Activated CD8-positive, alpha-beta memory T cell treated with anti-CD3 and anti-CD28 coated beads for 4 hours (primary cell): ENCODE measurements at places on chromosomes 3 and 15.

- DNase-seq, result no peak
These were observed 26.1 kb upstream of the ERICH6 start for GRCh38 chr3:150729682-150730360.

- no peak for DNase-seq
These were observed 59.6 kb upstream of the ZBTB38 start for GRCh38 chr3:141308588-141309218.

DNA sequence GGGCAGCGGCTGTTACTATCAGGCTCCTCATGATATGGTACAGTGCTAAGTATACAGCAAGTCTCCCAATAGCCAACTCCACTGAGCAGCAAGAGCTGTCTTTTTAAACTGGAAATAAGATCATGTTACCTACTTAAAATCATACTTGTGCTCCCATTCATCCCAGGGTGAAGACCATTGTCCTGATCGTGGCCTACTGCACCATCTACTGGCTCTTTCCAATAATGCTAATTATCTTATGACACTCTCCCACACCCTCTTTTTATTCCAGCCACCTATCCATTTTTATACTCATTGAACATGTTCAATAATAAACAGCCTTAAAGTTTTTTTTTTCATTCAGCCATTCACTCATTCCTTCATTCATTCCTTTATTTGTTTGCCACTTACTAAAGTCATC is 117.7 kb downstream of the GBE1 start:
- DNase-seq, result no peak

DNA sequence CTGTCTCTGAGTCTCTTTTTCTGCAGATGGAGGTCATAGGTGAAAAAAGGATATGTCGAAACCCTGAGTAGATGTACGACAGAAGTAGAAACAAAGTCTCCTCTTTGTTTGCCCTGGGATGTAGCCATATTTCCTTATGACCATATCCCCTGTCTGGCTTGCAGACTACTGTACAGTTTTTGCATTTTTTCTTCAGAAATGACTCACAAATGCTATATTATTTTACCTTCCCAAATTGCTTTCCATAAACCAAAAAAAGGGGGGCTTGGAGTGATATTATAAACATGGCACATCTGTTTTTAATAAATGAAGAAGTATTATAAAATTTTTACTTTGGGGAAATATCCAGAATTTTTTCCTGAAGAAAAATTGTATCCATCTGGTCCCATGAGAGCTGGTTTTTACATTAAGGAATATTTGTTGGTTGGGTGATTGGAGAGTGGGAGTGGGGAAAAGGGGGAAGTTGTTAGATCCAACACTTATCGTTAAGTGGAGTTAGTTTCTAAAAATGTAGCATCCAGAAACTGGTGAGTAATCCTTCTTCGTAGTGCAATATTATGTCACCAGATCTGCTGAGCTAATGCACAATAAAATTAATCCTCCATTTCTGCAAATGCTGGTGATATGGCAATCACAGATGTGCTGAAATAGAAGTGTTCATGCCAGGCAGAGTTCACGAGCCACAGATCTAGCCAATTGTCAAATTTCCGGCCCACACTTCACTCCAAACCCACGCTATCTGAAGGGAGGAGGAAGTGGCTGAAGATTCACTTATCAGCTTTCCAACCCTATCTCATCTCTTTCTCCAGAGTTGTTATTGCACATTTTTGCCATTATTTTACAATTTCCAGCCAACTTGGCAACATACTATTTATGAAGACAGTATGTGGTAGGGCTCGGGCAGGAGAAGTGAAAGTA is 313.6 kb upstream of the ATP11B start:
- no peak for DNase-seq

GRCh38 chr3:106552351-106553043 is 683.7 kb upstream of the CBLB start:
- no peak for DNase-seq

GRCh38 chr15:57427367-57427821 is 51.1 kb downstream of the CGNL1 start:
- DNase-seq, result no peak

- DNase-seq, result no peak
These were observed 40.6 kb downstream of the ADAMTSL3 start for GRCh38 chr15:83694536-83694935.

DNA sequence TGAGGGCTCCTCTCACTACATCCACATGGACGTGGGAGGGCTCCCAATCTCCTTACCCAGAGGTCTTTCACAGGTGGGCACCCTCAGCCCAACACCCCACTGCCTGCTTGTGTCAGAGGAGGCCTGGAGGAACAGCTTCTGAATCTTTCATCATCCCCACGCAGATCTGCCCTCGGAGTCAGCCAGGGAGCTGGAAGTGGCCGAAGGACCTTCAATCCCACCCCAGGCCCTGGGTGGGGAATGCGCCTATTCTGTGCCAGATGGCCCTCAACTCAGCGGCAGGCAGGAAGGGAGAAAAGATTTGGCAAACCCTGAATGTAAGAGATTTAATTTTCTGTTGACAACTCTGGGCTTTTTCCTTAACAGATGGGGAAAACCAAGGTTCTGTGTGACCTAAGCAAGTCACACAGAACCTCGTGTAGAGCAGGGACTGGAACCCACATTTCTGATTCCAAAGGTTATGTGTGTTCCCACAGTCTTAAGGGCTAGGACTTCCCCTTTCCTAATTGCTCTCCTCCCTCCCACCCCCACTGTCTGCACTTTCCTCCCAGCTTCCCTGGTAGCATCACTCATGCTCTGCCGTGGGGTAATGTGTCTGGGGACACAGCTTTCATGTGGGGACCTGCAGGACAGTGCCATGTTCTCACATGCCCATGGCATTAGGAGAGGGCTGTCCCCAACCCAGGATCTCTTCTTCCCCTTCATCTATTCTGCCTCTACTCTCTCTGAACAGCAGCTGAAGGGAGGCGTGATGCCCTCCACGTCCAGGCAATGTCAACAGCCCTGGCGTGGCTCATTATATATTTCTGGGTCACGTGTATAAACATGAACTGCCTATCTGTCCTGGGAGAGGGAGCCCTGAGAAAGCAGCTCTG is 98.1 kb downstream of the SEMA5B start:
- no peak for DNase-seq

GRCh38 chr3:32431481-32431880 is 39.8 kb downstream of the CMTM7 start:
- DNase-seq, result no peak

- DNase-seq, result no peak
These were observed 51.4 kb downstream of the NFKBIZ start for GRCh38 chr3:101900736-101901135.

- DNase-seq, result no peak
These were observed 246.4 kb downstream of the ALCAM start for GRCh38 chr3:105613120-105613519.

DNA sequence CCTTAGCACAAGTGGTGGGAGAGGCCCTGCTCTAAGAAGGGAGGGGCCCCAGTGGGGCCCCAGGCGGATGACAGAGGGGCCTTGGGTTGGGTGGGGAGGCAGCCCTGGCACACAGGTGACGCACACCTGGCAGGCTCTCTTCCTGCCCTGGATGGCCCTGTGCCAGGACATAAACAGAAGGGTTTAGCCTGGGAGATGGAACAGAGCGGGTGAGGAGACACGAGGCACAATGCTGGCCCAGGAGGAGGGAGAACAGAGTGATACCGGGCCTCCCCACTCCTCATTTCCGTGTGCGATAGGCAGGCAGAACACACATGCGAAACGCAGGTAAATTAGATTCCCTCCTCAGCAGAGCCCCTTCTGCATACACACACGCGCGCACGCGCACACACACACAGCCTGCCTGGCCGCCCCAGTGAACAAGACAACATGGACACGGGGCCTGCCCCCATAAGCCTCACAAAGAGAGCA is 39.8 kb downstream of the IDH2 start:
- DNase-seq, result no peak

DNA sequence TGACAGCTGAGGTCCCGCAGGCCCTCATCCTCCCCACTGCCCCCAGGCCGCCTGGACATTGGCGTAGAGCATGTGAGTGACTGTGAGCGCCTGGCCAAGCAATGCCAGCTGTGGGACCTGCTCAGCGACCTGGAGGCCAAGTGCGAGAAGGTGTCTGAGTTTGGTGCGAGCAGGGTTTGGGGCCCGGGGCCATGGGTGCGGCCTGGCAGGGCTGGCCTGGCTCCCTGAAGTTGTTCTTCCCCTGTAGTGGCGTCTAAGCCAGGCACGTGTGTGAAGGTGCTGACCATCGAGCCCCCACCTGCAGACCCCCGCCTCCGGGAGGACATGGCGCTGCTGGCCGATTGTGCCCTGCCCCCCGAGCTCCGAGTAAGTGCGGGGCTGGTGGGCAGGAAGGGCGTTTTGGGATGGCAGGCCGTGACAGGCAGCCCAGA is 4.2 kb downstream of the ABTB1 start:
- DNase-seq, result no peak

- DNase-seq, result no peak
These were observed 130.9 kb downstream of the POLQ start for GRCh38 chr3:121414924-121415323.

DNA sequence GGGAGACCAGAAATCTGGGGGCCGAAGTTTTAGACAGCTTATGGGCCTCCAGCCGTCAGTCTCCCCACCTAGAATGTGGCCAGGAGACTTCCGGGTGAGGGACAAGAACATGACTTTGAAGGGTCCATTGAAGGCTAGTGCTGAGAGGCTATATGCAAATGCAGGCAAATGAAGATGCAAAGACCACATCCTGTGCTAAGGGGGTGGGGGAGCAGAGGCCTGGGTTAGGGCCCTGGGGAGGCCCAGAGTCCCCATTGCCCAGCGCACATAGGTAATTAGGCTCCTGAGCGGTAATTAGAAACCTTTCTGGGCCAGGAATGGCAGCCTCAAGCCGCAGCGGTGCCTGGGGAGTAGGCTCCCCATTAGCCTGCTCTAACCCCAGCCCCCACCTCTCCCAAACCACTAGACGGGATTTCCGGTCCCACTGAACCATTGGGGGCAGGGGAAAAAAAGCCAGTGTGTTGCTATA is 6.8 kb downstream of the CSK start:
- DNase-seq, result no peak

GRCh38 chr3:97935842-97936241 is 36.4 kb downstream of the RIOX2 start:
- no peak for DNase-seq

DNA sequence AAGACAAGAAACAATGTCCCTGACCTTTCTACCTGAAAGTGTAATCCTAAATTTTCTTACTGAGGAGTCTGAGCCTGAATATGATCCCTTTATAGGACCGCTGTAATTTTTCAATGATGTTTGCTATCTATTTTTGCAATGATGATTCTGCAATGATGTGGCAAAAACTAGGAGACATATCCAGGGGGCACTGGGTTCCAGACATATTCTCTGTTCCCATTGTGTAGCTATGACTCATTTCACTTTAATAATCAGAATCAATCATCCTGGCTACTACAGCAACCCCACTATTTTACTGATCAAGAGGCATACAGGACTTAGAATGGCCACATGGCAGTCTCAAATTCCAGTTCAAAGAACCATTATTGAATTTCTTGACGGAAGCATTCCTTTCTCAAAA is 85.9 kb downstream of the AQR start:
- no peak for DNase-seq
